KG1 (cell line): ENCODE measurements at places on chromosomes 7 and 10.
A peak's percentile ranks its signal among the peaks of the same experiment; 100 is the strongest.

GRCh38 chr7:36190447-36191291 is 37.6 kb downstream of the EEPD1 start:
- DNase-seq: no peak

DNA sequence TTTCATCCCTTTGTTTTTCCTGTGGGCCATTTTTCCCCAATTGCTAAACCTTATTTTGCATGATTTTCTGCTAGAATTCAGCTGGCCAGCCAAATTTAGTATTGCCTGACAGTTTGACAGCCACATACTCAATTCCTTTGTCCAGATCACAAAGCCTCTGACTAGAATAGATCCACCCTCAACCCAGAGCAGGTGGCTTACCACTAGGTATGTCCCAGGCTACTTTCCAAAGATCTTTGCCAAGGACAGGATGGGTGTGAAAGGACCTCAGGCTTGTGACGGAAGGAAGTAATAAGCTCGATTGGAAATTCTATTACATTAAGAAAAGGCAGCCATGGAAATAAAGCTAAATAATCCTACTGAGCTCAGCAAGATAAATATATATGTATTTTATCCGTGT is 50.6 kb upstream of the AGK start:
- DNase-seq: no peak

DNA sequence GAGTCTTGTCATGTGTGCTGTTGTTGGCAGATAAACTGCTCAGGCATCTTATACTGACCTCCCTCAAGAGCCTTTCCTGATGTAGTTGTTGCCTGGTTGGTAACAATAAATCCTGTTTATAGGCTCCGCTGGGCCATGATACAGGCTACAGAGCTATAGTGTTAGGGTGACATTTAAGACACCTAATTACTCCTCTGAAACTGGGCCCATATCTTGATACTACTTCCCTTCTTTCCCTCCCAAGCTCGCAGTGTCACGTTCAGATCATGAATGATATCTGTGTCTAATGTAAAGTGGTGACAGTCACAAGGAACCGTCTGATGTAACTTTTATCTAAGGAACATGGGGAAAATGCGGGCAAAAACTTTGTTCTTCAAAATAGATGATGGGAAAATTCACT is 35.4 kb downstream of the CROT start:
- DNase-seq: no peak

GRCh38 chr7:7861211-7861633 is 107.4 kb upstream of the GLCCI1 start:
- DNase-seq: no peak

DNA sequence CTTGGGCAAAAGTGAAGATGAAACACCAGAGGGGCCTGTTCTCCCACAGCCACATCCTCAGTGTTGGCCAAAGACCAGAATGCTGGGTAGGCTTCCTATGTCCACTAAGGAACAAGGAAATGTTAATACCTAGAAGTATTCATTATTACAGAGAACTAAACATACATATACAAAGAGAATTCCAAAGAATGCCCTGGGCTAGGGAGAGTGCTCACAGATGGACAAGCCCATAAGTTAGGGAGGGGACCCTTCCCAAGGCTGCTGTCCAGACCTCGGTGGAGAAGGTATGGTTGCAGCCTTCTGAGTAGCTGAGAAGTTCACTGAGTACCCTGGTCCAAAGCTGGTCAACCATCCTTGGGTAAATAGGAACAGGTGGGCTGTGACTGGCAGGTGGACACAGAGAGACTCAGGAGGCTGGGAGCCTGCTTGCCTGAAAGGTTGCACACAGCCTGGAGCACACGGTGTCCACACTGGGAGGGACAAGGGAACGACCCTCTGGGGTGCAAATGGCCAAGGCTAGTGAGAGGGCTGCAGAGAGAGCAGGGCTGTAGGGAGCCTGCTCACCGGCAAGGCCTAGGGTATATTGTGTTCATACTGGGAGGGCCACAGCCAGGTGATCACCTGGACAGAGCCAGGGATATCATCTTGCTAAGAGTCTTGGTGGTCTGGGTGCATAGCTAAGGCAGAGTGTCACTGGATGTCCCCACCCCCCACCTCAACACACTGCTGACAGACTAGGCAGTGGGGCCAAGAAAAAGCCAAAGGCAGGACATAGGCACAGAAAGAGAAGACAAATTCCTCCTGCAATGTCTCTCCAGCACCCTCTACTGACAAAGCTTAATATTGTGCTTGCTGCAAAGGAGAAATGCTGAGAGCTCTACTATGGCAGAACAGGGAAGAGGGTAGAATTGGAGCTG is 40.3 kb downstream of the CPVL start:
- DNase-seq: peak; percentile 10

GRCh38 chr10:133130602-133131001 is 29.4 kb upstream of the KNDC1 start:
- no peak for DNase-seq

- no peak for DNase-seq
These were observed 25.3 kb downstream of the DNMBP start for GRCh38 chr10:99984211-99985034.

DNA sequence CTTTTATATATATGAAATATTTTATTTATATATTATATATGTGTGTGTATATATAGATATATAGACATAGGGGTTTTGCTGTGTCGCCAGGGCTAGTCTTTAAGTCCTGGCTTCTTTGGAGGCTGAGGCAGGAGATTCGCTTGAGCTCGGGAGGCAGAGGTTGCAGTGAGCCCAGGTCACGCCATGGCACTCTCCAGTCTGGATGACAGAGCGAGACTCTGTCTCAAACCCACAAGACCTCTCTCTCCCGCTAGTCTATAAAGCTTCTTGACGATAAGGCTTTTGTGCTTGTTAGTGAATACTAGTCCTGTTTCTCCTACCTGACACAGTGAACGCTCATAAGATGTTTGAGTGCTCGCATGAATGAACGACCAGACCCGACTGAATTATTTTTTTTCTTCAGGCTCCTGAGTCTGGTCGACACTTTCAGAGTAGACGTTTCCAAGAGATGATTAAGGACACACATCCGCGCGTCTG is 577 bp upstream of the DDX21 start:
- DNase-seq: no peak

GRCh38 chr7:22864301-22864700 is 41.7 kb upstream of the TOMM7 start:
- no peak for DNase-seq

GRCh38 chr7:14235056-14235455 is 245.6 kb upstream of the ETV1 start:
- no peak for DNase-seq

GRCh38 chr10:129244757-129245156 is 222.3 kb upstream of the MGMT start:
- DNase-seq: no peak

GRCh38 chr10:13296476-13296875 is 3.4 kb downstream of the PHYH start:
- DNase-seq: no peak

- no peak for DNase-seq
These were observed 32.8 kb downstream of the TSPAN12 start for GRCh38 chr7:120825152-120825551.
